ENCODE measurements at places on chromosomes 12 and 14.

- DNase-seq = no peak
These were observed 9.5 kb downstream of the OAS1 start for GRCh38 chr12:112916270-112916669.

GRCh38 chr12:45232756-45233372 is 17.0 kb downstream of the ANO6 start:
- no peak for DNase-seq

GRCh38 chr14:74836251-74836960 is 39.5 kb downstream of the PROX2 start:
- no peak for DNase-seq

DNA sequence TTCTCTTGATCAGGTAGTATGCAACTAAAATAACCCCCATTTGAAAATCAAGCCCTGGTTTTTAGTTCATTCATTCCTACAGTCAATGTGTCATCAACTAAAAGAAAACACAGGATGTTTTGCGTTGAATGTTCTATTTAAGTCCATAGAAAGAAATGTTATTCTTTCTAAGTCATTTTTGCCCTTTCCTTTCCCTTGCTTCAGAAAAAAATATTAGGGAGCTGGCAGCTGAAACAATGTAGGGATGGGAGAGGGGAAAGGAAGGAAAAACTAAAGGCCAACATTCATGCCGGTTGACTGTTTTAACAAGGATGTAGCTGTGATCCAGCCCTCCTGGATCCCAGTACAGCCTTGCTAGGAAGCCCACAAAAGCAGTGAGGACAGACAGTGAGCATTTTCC is 155.1 kb downstream of the BTG1 start:
- DNase-seq = no peak

DNA sequence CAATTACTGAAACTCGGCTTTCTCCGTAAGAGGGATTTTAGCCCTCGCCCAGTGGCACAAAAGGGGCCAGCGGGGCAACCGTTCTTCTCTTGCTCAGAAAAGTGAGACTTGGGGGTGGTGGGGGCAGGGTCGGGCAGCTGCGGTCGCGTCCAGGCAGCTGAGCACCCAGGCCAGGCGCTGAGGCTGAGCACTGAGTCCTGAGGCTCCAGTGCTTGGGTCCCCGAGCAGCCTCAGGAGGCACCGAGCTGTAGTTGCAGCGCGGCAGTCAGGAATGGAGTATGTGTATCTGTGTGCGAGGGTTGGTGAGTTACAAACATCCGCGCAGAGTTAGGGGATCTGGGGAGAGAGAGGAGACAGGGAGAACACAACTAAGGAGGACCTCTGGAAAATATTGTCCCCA is 4.1 kb upstream of the HOXC6 start:
- no peak for DNase-seq

DNA sequence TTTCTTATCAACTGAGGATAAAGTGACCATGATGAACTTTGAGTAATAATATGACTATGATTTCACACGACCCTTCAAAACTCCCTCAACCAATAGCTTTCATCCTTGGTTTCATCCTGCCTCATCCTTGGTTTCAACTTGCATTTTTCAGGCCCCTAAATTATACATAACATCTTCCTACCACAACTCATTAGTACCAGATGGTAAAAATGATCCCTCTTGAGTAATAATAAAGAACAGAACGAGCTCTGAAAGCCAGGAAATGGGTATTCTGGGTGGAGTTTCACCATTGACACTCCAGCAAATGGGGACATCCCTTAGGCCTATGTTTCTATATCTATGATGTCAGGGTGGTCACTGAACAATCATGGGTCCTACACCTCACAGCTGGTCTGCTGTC is 72.1 kb upstream of the LMNTD1 start:
- DNase-seq = no peak

DNA sequence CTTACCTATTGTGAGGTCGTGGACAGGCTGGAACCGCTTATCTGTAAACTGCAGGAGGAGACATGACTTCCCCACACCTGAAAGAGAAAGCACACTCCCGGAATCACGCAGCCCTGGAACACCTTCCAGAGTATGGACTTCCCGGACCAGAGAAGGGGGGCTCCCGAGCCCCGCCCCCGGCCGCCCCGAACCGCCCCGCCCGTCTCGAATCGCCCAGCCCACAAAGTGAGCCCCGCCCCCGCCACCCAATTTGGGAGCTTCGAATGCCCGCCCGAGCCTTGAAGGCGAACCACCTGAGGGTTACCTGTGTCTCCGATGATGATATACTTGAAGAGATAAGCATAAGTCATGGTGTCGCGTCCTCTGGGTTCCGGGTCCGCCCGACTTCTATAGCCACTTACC is 235 bp downstream of the RAB2B start:
- no peak for DNase-seq

GRCh38 chr12:102167821-102168604 is 29.6 kb downstream of the PMCH start:
- DNase-seq = no peak

DNA sequence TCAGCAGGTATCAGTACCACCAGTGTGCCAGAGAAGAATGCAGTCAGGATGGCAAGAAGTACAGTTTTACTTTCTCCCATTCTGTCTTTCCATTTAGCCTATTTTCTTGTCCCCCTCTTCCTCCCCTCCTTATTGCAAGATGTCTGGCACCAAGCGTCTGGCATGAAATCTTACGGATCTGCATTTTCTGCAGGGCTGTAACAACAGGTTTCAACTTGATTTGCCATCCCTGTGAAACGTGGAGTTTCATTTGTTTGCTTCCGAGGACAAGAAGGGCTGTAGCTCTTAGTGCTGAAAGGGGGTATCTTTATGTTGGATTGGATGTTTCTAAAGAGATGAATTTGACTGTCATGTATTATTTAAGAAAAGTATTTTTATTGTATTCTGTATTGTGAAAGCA is 1110.6 kb downstream of the BCL11B start:
- no peak for DNase-seq

DNA sequence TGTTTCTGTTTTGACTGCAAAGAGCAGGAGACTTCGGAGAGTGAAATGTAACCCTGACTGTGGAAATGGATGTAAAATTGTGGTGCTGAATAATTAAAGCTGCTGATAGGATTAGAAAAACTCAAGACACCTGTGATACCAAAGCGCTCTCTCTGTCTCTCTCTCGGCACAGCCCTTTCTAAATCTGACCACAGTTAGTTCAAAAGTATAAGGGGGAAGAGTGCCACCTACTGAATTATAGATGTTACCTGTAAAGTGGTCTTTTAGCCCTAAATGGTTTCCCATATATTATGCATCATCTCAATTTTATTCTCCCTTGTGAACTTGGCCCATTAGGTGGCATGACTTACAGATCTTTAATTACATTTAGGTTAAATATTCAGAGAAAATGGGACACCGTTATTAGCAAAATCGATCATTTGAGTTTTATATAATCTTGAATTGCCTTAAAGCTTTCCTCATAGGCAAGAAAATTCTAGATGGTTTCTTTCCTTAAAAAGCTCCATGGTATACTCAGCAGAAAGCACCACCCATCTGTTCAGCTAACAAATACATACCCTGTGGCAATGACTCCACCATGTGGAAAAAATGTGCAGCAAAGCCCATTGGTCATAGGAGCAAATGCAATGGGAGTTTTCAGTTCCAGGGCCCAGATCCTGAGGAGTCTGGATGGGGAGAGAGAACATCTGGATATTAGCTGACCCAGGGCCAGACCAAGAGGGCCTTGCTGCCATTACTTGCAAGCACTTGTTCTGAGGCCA is 18.1 kb downstream of the RFC5 start:
- peak; percentile 31 for DNase-seq

GRCh38 chr14:105476831-105477659 is 2.4 kb downstream of the CRIP2 start:
- no peak for DNase-seq

GRCh38 chr14:77290705-77291104 is 19.7 kb upstream of the NGB start:
- no peak for DNase-seq

DNA sequence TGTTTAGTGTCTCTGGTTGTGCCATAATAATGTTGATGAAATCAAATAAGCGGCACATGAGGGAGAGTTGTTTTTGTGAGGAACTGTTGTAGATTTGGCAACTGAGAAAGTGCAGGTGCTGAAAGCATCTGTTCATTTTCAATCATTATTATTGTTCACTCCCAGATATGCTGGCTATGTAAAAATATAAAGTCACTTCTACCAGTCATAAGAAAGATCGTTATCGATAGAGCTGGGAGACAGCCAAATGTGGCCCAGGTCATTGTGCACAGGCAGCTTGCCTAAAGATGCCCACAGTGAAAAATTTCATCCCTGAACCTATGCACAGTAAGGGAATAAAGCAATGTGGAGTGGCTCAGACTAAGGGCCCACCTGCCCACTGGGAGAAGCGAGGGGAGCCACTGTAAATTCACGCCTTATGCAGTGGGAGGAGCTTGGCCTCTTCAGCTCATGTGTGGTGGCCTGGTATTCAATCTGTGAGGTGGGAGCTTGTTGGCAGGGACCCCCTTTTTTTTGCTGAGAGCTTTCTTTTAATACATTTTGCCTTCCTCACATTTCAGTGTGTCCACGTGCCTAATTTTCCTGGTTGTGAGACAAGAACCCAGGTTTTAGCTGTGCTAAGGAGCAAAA is 1490.8 kb upstream of the TMEM132C start:
- no peak for DNase-seq

- DNase-seq = no peak
These were observed 14.7 kb upstream of the KRT80 start for GRCh38 chr12:52206304-52207040.

DNA sequence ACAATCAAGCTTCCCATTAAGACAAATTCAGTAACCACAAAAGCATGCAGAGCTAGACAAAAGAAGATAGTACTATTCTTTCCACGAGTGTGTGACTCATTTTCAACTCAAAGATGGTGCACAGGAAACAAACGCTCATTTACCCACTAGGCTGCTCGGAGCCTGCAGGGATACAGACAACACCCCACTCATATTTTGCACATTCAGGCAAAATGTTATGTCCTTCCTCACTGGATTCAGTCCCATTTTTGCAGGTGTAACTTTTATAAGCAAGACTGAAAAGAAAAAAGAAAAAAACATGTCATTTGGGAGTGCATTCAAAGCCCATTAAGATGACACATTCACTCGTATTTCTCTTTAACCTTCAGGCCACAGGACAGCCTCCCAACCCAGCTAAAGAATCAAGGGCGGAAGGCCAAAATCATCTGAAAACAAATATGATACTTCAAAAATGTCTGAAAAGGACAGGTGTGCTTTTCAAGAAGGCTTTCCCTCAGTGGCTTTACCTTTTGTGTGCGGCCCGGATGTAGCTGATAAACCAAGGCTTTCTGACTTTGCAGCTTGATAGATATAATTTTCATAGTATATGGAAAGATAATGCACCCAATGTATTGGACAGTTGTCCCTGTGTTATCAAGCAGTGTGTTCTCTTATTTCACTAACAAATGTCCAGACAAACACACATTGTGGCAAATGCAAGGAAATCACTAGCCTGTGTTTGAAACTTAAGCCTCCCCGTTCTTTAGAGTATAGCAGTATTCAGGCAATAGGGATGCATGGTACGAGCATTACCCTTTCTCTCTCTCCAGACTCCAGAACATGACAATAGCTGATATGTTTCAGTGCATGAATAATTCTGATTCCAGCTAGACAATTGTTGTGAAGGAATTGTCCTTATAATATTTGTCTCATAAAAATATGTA is 147.8 kb upstream of the KRR1 start:
- no peak for DNase-seq
